ENCODE measurements at places on chromosomes 12 and 14. TPM values are rescaled to one million over a fixed set of nuclear protein-coding genes. Genes with fewer than 3 reads are reported as not detected.

Gene WSCD2
- polyA plus RNA-seq: 0.44 TPM

Gene CCDC175
- not detected for polyA plus RNA-seq

Gene AKAP5
- 0.09 TPM for polyA plus RNA-seq

Gene TSPAN19
- polyA plus RNA-seq: 0.06 TPM

Gene PROX2
- polyA plus RNA-seq: not detected

Gene CMKLR1
- 2.8 TPM for polyA plus RNA-seq

Gene PUS7L
- polyA plus RNA-seq: 1.2 TPM

Gene BATF
- polyA plus RNA-seq: 1.7 TPM

Gene INF2
- polyA plus RNA-seq: 27.0 TPM

Gene ALG10B
- 0.97 TPM for polyA plus RNA-seq

Gene MUCL1
- polyA plus RNA-seq: not detected

Gene CCDC196
- not detected for polyA plus RNA-seq

Gene ANO2
- polyA plus RNA-seq: 12.2 TPM

Gene DBX2
- 0.07 TPM for polyA plus RNA-seq

Gene MEG3
- polyA plus RNA-seq: 7.7 TPM

Gene IL26
- polyA plus RNA-seq: not detected

Gene FGD4
- polyA plus RNA-seq: 7.7 TPM

Gene BCAT1
- polyA plus RNA-seq: 0.95 TPM

Gene TMEM52B
- not detected for polyA plus RNA-seq

Gene PLA2G1B
- polyA plus RNA-seq: 0.22 TPM

Gene STAB2
- polyA plus RNA-seq: 0.01 TPM

Gene ZNF664
- 39.8 TPM for polyA plus RNA-seq

Measured in heart right ventricle (tissue), 16 donors.